Hindlimb muscle (tissue), 1 donor: ENCODE measurements at places on chromosomes 1 and 21.

GRCh38 chr1:169018751-169019150 lies 87.7 kb upstream of the ATP1B1 start:
- no peak for DNase-seq

DNA sequence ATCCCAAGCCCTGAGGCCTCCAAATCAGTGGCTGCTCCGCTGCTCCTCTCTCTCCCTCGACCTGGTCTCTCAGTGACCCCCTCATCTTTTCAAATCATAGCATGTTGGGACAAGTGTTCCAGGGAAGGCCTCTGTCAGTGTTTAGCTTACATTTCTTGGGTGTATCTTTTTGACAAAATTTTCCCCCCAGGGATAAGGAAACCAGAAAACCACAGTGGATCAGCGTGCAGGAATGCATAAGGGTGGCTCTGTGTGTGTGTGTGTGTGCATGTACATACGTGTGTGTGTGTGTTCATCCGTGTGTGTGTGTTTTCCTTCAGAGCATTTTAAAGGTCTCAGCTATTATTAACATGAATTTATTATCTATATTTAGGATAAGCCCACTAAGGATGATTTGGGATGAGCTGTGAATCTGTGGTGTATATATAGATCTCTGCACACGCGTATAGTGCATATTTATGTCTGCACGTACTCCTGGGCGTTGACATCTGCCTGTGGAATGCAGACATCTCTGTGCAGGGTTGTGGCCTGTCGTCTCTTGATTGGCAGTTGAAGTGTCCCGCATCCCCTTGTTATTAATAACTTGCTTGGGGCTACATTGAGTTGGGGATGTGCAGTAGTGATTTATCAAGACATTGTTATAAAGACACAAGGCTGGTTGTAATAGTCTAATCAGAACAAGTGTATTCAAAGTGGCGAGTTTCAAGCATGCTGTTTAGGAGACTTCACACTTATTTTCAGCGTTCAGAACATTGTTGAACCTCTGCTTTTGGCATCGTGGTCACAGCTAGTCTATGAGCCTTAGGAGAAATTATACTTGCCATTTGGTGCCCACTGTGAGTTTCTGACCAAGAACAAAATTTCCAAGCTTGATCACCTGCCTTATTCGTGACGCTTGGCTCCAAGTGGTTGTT lies 55.6 kb downstream of the GALNT2 start:
- DNase-seq, result no peak

- no peak for DNase-seq
Measured at GRCh38 chr1:47208374-47208850, 18.6 kb upstream of the PDZK1IP1 start.

- DNase-seq, result no peak
Measured at GRCh38 chr1:185735701-185736064, 1.5 kb downstream of the HMCN1 start.

DNA sequence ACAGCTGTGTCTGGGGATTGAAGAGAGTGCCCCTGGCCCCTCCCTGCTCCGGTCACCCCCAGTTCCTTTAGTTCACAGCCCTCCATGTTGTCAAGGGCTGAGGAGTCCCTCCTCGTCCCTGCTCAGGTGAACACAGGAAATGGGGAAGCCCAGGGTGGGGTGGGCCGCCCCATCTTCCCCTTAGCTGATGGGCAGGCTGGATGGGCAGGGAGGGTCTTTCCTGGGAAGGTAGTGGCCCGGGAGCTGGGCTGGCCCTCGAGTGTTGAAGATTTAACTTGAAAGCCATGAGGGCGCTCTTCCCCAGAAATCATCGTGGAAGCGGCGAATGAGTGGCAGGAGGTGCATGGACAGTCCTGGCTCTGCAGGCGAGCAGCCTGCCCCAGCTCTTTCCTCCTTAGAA lies 18.3 kb upstream of the NPHP4 start:
- no peak for DNase-seq

- DNase-seq, result no peak
Measured at GRCh38 chr1:1347663-1348419, 1.4 kb downstream of the DVL1 start.

DNA sequence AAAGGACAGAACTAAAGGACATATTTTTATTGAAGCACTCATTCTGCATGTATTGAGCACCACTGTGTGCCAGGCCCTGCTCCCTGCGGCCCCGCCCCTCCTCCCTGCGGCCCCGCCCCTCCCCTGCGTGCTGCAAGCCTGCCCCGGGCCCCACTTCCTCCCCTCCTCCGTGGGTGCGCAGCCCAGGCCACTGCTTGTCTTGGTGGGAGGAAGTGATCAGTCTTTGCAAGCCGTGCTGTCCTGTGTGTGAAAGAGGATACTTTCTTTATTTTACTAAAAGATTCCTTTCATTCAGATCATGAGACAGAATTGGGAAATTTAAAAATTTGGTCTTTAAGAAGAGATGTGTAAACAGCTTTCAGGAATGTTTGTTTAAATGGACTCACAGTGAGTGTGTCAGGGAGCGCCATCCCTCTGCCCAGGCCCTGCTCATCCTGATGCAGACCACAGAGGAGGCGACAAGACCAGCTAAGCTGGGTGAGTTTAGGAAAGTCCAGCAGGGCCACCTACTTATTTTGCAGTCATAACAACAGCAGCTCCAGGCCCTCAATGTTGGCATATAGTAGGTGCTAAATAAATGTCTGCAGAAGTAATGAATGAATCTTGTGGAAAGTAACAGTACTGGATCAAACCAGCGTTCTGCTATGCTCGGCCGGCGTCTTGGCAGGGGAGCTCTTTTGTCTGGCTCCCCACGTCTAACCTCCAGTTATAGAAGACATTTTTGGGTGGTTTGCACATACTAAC lies 88.3 kb upstream of the SELENON start:
- DNase-seq, result no peak

- DNase-seq, result peak; percentile 89
Measured at GRCh38 chr1:219347921-219348391, 174.3 kb downstream of the LYPLAL1 start.

DNA sequence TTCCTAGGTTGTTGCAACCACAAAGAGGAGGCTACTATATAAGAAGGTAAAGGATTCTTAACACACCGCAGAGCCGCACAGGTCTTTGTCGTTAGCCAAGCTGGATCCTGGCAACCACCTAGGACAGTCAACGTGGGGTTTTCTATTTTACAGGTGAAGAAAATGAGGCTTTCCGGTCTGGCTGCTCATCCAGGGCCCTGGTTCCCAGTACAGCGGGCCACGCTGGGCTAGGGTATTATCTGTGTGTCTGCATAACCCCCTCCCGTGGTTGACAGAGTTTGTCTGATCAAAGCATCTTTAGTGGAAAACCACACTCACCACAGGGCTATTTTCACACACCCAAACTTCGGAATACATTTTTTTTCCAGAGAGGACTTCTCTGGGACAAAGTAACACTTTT lies 39.0 kb upstream of the PDE9A start:
- DNase-seq, result no peak

DNA sequence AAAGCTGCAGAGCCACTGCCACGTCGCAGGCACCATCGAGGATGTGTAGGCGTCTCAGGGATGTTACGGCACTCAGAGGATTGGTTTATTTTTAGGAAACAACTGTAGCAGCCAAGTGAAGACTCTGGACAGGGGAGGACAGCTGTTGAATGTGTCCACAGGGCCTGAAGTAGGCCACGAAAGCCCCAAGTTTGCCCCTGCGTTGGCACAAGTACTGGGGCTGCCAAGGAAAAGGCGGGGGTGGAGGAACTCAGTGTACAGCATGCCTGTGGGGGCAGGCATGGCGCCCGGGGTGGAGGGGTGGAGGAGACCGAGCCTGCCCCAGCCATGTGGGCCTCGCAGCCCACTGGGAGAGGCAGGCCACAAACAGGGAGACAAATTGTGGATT lies 89.7 kb downstream of the ADARB1 start:
- DNase-seq, result peak; percentile 56

DNA sequence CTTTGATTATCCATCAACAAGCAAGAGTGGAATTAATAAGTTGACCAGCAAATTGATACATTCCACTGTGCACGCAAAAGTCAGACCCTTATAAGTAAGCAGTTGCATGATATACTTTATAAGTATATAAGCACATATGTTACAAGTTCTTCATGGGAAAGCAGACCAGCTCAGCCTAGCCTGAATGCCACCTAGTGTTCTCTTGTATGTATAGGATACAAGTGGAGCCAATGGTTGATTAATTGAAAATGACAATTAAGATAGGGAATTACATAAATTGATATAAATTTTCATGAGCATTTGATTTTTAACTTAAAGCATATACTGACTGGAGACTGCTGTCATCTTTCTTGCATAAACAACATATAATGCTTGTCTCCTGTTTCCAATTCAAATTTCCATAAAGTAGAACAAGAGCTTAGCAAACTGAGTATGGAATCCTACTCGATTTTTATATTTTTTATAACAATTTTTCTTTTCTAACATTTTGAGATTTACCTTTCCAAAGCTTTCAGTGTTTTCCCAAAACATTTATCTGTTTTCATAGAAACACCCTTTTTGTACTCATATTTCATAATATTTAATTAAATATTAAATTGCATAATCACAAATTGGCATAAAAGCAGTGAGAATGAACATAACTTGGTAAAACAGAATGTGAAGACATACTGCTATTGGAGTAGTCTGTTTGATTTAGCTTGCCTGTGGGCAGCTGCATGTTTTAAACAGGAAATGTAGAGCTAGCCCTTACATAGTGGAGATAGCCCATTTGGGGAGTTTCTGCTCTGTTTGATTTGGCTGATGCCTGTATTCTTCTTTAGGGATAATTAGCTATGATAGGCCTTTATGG lies 62.8 kb downstream of the MAGI3 start:
- no peak for DNase-seq

DNA sequence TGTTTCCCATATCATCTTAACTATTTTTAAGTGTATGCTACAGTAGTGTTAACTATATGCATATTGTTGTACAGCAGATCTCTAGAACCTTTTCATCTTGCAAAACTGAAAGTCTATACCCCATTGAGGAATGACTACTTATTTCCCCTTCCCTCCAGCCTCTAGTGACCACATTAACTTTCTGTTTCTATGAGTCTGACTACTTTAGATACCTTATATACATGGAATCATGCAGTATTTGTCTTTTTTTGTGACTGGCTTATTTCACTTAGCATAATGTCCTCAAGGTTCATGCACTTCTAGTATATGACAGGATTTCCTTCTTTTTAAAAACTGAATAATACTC lies 96.5 kb upstream of the BTG3 start:
- DNase-seq, result no peak

GRCh38 chr1:203311368-203312301 lies 6.3 kb downstream of the BTG2 start:
- no peak for DNase-seq

DNA sequence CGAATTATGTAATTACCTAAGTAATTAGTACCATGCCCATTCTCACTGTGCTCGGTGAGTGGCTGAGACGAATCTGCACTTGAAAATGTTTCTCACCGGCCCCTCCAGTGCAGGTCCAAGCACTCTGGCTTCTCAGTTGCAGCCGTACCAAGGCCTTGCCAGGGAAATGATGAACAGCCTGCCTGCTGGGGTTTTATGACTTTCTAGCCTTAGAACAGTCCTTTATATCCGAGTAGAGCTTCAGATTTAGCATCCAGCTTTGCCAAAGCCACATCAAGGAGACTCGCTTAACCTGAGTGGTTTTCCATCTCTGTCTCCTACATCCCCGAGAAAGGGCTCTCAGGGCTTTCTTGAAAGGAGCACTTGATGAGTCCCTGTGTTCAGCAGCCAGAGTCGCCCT lies 83.4 kb downstream of the GREM2 start:
- DNase-seq, result no peak

- DNase-seq, result peak; percentile 42
Measured at GRCh38 chr1:234613128-234613875, 3.3 kb upstream of the IRF2BP2 start.

GRCh38 chr21:25584833-25585676 lies 22.2 kb downstream of the MRPL39 start:
- no peak for DNase-seq

DNA sequence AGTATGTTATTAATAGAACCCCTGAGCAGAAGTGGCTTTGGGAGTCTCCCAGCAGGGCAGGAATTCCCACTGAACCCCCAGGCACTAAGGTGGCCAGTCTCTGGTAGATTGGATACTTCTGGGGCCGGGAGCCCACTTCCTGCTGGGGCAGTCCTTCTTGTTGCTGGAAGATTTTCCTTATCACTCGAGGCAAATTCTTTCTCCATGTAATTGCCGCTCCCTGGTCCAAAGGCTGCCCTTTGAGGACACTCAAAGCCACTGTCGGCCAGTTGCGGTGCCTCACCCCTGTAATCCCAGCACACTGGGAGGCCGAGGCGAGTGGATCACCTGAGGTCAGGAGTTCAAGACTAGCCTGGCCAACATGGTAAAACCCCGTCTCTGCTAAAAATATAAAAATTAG lies 22.6 kb upstream of the TNFRSF1B start:
- DNase-seq, result no peak

DNA sequence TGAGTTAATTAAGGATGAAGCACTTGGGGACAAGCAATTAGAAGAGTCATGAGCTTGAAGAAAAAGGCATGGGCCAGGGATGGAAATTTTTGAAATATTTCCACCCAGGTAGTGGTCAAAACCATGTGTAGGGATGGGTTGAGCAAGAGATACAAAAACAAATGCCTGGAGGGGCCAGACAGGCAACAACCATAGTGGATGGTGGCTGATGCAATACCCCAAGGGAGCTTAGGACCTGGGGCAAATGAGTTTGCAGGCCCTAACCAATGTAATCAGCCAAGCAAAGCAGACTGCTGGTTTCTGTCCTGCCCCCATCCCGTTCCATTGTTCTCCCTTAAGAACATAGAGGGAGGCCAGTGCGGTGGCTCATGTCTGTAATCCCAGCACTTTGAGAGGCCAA lies 119.1 kb upstream of the FGGY start:
- no peak for DNase-seq

DNA sequence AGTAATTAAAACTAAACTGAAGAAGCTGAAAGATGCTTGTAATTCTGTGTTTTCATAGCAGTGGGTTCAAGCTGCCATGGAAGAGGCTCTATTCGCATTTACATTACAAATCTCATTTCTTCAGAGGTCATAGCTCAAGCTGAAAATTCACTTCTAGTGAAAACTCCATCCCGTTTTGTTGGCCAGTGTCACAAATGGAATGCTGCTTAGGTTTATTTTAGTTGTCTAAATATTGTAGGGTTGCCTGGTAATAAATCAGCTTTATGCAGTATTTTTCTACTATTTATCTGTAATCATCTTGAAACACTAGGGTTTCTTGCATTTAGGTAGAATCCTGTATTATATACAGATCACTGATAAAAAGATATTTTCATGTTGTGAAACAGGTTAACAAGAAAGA lies 240.6 kb downstream of the PTBP2 start:
- DNase-seq, result no peak

- DNase-seq, result no peak
Measured at GRCh38 chr1:6581561-6582305, 1.9 kb downstream of the ZBTB48 start.

DNA sequence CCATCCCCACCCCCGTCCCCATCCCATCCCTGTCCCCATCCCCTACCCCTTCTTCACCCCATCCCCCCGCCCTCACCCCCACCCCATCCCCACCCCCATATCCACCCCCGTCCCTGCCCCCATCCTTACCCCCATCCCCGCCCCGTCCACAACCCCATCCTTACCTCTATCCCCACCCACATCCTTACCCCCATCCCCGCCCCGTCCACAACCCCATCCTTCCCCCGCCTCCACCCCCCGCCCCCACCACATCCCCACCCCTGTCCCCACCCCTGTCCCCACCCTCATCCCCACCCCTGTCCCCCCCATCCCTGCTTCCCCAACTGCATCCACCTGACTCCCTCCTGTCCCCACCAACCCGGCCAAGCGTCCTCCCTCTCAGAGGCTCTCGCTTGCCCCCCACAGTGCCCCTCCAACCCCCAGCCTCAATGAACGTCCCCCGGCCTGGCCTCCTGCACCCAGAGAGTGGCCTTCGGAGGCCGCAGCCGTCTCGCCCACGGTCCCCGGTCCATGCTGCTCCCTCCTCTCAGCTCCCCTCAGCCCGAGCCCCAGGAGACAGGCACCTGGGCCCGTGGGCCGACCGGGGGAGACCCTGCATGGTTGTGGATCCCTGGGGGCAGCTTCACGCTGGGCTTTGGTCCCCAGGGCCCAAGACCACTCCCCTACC lies 25.5 kb upstream of the C1orf159 start:
- DNase-seq, result no peak
